ENCODE measurements at places on chromosomes 3 and 15. TPM values are rescaled to one million over a fixed set of nuclear protein-coding genes. Genes with fewer than 3 reads are reported as not detected.

DNA sequence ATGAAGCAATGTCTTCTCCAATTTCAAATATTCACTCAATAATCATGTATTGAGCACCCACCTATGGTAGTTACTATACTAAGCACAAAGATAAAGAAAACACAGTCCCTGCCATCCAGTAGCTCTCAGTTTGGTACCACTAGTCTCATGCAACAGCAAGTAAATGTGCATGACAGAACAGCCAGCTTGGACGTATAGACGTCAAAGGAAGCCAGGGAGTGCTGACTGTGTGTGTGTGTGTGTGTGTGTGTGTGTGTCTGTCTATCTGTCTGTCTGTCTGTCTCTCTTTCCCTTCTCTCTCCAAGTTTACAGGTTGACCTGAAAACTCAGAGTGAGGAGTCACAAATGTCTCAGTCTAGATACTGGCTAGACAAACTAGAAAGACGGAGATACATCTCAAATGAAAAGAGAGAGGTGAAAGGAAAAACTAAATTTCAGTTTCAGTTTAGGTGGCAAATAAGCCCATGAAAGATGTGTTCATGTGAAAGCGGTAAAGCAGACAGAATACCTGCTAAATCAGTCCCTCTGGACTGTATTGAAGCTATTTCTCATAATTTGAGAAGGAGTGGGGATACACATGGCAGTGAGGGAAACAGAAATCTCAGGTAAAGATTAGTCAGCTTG, 141.1 kb upstream of the PTPRG start:
- no peak for DNase-seq

GRCh38 chr3:151085889-151086483, 522 bp downstream of the MED12L start:
- DNase-seq, result no peak

DNA sequence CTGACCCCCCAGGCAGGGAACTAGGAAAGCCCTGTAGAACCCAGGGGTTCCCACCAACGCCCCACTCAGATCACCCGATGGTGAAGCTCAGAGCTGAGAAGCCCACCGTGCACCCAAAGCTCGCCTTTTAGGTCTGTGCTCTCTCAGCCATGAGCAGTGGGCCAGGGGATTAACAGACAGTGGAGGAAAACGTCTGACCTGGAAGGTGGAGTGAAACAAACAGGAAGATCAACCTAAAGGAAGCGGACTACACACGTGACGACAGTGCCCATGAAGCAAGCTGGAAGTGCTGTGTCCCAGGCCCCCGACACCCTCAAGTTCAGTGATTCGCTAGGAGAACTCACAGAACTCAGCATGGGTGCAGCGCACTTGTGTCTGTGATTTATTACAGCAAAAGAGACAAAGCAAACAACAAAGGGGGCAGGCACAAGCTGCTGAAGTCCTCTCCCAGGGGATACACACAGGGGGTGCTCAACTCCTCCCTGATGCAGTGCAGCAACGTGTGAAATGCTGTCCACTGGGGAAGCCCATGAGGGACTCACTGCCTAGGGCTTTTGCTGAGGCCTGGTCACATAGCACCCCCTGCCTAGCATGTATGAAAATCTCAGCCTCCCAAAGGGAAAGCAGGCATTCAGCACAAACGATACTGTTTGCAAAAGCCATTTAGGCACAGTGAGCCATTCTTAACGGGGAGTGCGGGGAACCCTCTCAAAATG, 43.5 kb downstream of the CFAP92 start:
- DNase-seq, result no peak

GRCh38 chr15:77496715-77497109, 76.0 kb downstream of the HMG20A start:
- peak; percentile 80 for DNase-seq

DNA sequence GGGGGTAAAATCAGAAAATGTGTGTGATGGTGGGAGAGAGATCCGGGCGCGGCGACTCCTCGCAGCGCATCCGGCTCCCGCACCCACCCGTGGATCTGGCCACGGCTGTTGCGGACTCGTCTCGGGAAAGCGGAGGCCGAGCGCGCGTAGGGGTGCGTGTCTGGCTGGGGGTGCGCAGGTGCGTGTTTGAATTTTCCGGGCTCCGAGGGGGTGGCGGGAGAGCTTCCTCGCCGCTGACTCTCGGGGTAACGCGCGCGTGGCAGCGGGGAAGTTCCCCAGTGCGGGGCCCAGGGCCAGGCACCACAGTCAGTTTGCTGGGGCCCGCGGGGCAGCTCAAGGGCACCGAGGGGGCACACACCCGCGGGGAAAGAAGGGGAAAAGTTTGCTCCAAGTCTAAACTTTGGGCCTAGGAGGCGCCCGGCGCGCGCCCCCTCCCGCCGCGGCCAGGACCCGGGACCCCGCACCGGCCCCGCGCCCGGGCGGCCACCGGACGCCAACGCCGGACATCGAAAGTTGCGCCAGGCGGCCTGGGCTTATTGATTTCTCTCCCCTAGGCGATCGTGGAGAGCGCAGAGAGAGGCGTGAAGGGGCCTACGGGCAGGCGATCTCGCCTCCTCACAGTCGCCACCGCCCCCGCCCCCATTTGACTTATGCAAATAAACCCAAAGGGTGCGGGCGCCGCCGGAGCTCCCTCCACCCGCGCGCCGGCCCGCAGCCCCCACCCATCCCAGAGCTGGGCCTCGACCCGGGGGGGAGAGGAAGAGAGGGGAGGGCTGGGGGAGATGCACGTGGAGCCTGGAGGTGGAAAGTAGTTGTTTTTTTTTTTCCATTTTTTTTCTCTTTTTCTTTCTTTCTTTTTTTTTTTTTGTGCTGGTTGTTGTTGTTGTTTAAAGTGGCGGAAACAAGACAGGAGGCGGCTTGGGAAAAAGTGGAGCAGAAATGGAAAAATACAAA, 639 bp downstream of the FOXP1 start:
- no peak for DNase-seq

GRCh38 chr3:124383051-124383450, 347.2 kb upstream of the UMPS start:
- DNase-seq, result no peak

- DNase-seq, result no peak
Measured at GRCh38 chr15:83207009-83207659, 489 bp downstream of the HDGFL3 start.

DNA sequence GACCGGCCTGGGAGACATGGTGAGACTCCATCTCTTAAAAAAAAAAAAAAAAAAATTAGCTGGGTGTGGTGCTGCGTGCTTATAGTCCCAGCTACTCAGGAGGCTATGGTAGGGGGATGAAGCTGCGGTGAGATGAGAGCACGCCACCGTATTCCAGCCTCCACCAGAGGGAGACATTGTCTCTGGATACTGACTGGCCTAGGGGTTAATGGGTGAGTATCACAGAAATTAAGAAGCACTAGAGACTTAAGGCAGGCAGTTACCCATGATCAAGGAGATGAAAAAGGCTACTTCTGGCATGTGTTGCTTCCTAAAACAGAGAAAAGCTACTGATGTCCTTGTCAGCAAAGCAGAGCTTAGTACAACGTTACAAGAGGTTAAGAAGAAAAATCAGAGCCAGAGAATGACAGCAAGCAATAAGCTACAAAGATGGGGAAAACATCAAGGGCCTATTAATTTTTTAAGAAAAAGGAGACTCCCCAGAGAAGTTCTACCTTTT, 8.6 kb downstream of the TFRC start:
- DNase-seq, result no peak

DNA sequence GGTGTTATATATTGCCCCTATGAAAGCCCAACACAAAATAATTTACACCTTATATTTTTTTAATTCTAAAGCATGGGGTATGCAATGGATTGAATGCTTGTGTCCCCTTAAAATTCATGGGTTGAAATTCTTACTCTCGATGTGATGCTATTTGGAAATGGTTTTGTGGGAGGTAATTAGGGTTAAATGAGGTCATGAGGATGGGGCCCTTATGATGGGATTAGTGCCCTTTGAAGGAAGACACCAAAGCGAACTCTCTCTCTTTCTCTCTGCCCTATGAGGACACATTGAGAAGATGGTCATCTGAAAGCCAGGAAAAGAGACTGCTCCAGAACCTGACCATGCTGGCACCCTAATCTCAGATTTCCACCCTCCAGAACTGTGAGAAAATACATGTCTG, 7.6 kb upstream of the SRGAP3 start:
- DNase-seq, result no peak

- DNase-seq, result no peak
Measured at GRCh38 chr3:51604212-51604611, 65.7 kb downstream of the RAD54L2 start.

GRCh38 chr15:101406526-101407195, 82.8 kb downstream of the PCSK6 start:
- DNase-seq, result no peak

RBPMS2 gene
- total RNA-seq, result 3.0 TPM

GORASP1 gene
- total RNA-seq, result 38.7 TPM

SNTN gene
- not detected for total RNA-seq

LRTM1 gene
- not detected for total RNA-seq

HRG gene
- total RNA-seq, result not detected

RASGRF1 gene
- total RNA-seq, result 0.24 TPM
